ENCODE measurements at places on chromosomes 12 and 14.

- no peak for DNase-seq
Observed at GRCh38 chr14:102977475-102977874, 55.0 kb downstream of the AMN start.

GRCh38 chr12:108907839-108908351 is 28.0 kb downstream of the DAO start:
- DNase-seq, result no peak

- DNase-seq, result no peak
Observed at GRCh38 chr14:77041881-77042545, 13.5 kb upstream of the IRF2BPL start.

- DNase-seq, result no peak
Observed at GRCh38 chr14:82398256-82398655, 864.6 kb upstream of the SEL1L start.

DNA sequence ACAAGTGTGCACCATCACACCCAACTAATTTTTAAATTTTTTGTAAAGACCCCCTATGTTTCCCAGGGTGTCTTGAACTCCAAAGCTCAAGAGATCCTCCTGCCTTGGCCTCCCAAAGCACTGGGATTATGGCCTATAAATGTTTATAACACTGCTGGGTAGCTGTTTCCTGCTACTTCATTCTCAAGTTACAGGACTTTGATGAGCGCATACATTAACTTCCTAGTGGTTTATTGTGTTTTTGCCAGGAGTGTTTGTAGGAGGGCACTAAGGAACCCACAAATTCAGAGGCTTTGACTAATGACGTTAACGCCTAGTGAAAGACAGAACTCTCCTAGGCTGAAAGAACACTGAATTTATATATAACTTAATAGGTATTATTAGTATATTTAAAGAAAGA is 15.2 kb upstream of the NAA30 start:
- no peak for DNase-seq

GRCh38 chr14:76950055-76951020 is 78.2 kb downstream of the IRF2BPL start:
- no peak for DNase-seq

GRCh38 chr14:93725993-93726392 is 62.3 kb downstream of the PRIMA1 start:
- DNase-seq, result no peak

GRCh38 chr12:125015680-125016310 is 22.4 kb downstream of the BRI3BP start:
- DNase-seq, result no peak

GRCh38 chr14:59541731-59542130 is 34.9 kb downstream of the CCDC175 start:
- DNase-seq, result no peak

DNA sequence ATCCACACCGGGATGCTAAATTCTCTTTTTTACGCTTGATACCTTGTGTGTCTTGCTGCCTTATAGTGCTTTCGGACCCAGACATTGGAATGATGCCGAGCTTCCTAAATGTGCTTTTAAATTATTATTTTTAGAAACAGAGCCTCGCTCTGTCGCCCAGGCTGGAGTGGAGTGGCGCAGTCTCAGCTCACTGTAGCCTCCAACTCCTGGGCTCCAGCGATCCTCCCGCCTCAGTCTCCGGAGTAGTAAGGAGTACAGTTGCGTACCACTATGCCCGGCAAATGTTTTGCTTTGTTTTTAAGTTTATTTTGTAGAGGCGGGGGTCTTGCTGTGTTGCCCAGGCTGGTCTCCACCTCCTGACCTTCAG is 489 bp upstream of the EML5 start:
- no peak for DNase-seq

DNA sequence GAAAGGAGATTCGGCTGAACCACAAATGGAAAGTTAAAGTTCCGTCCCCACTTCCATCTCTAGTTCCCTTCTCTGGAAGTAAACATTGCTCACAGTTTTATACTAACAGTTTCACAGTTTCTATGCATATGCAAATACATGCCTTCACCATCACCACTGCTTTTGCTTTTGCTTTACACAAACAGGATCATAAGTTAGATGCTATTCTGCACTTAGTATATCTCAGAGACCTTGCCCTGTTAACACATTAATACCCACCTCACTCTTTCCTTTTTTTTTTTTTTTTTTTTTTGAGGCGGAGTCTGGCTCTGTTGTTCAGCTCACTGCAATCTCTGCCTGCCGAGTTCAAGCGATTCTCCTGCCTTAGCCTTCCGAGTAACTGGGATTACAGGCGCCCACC is 890 bp downstream of the TEP1 start:
- DNase-seq, result no peak

- no peak for DNase-seq
Observed at GRCh38 chr12:66962290-66962689, 283.4 kb upstream of the GRIP1 start.

Data from CMK (cell line).